ENCODE measurements at places on chromosomes 3 and 15.

DNA sequence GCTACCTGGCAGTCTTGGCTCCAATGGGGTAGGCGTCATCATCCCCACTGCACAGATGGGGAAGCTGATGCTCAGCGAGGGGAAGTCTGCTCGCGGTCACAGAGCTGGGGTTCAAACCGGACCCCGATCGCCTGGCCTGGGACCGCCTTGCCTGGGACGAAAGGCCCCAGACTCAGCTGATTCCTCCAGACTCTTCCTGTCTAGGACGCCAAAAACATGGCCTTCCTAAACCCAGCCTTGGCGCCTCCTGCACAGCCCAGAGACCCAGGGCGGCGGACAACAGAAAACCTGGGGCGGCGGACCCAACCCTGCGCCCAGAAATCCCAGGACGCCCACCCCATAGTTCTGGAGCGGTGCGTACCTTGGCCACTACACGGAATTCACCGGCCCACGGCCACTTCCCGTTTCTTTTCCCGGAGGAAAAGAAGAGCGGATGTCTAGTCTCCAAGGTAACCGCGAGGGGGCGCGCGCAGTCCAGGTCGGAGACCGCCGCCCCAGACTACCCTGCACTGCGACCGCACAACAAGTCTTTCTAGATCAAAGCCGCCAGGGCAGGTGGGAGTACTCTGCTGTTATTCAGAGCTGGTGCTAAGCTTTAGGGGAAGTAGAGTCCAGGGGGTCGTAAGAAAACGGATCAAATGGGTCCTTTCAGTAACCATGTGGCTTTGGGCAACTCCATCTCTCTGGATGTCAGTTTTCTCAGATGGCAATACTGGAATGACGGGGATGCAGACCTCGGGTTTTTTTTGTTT is 4.9 kb upstream of the IL17RD start:
- DNase-seq, result peak; percentile 89

GRCh38 chr15:29857221-29857789 is 35.0 kb upstream of the TJP1 start:
- no peak for DNase-seq

DNA sequence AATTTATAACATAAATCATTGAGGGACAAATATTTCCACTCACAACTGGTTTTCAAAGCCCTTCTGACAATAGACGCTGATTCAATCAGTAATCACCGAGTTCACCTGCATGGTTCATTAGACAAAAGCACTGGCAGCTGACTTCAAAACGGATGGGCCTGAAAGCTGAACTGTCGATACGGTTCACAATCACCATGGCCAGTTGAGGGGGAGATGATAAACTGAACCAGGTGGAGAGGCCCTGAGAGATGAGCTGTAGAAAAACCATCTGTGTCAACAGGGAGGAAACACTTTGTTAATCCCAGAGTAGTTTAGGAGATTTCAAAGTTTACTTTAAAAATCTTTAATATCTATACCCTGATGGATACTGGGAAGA is 75.0 kb downstream of the PEX5L start:
- DNase-seq, result no peak

- peak; percentile 52 for DNase-seq
Observed at GRCh38 chr15:25245801-25246622, 192.8 kb downstream of the UBE3A start.

DNA sequence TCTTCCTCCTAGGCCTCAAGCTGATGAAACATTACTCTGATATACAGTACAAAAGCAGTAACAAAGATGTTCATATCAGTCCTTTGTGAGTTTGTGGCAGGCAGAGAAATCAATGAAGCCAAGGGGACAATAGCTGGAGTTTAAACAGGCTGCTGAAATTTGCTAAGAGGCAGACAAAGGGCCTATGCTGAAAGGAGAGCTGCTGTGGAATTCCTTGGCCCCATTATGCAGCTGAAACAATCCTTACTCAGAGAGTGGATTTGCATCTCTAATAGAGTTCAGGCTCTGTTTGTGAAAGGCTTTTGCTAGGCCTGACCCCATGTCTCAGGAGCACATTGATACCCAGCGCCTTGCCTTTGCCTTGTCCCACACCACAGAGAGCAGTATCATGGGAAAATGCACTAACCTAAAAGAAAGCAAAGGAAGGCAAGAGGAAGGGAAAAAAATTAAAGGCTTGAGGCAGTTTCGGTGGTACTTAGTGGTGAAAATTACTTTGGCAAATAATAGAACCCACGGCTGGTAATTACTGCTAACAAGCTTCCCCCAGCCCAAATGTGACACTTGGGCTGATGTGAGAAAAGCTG is 195.0 kb upstream of the EPHA3 start:
- DNase-seq, result no peak

All from upper lobe of right lung (tissue), 1 donor.